ENCODE measurements at places on chromosomes 7 and 10.

DNA sequence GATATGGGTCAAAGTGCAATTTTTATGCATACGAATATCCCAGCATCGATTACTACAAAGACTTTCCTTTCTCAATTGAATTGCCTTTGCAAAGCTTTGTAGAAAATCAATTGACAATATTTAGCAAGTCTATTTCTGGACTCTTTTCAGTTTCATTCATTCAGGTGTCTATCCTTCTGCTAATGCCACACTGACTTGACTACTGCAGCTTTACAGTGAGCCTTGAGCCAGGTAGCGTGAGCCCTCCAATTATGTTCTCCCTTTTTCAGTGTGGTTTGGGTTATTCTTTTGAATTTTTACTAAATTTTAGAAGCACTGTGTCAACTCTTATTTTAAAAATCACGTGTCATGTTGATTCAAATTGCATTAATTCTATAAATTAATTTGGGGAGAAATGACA lies 19.5 kb upstream of the AKR1E2 start:
- H3K4me1 ChIP-seq: no peaks in the 10 kb centered on the region
- no peak for ATAC-seq
- no peaks in the 10 kb centered on the region for H3K36me3 ChIP-seq
- H3K27me3 ChIP-seq: no peaks in the 10 kb centered on the region

DNA sequence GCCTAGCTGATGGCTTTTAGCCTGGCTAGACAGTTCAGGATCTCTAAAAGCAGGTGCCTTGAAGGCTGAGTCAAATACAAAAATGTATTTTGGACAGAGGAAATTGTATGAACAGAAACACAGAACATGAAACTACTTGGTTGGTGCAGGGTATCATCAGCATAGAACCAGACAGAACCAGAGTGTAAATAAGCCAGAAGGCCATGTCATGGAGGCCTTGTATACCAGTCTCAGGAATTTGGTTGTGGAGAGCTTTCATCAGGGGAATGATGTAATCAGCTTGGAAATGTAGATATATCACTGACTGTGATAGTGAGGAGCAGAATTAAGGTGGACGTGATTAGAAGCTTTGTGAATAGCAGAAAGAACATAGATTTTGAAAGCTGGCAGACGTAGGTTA lies 82.9 kb downstream of the CFTR start:
- H3K27me3 ChIP-seq: no peaks in the 10 kb centered on the region
- H3K4me1 ChIP-seq: peaks cover 2% of the 10 kb centered on the region
- no peak overlapping the region for H3K27ac ChIP-seq
- H3K4me3 ChIP-seq: no peak overlapping the region
- no peaks in the 10 kb centered on the region for H3K36me3 ChIP-seq

GRCh38 chr7:95066737-95067530 lies 159.5 kb downstream of the PPP1R9A start:
- no peaks in the 10 kb centered on the region for H3K27me3 ChIP-seq
- no peak overlapping the region for H3K4me3 ChIP-seq

DNA sequence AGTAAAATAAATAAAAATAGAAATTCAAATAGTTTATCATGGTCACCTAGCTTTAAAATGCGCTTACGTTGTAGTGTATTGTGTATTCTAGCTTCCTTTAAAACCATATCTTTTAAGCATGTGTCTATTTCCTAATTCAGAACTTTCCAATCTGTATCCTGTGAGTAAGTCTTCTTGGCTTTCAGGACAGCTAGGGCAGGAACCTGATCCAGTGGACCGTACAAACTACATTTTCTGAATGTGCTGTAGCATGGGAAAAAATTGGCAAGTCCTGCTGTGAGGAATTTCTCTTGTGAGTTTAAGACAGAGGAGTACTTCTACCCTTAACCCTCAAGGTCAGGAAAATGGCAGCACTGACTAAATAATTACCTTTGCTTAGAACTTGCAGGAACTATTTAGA lies 12.1 kb downstream of the OPN1SW start:
- H3K4me3 ChIP-seq: no peak overlapping the region
- ATAC-seq: peak; percentile 80
- H3K36me3 ChIP-seq: no peaks in the 10 kb centered on the region
- H3K27me3 ChIP-seq: no peaks in the 10 kb centered on the region

DNA sequence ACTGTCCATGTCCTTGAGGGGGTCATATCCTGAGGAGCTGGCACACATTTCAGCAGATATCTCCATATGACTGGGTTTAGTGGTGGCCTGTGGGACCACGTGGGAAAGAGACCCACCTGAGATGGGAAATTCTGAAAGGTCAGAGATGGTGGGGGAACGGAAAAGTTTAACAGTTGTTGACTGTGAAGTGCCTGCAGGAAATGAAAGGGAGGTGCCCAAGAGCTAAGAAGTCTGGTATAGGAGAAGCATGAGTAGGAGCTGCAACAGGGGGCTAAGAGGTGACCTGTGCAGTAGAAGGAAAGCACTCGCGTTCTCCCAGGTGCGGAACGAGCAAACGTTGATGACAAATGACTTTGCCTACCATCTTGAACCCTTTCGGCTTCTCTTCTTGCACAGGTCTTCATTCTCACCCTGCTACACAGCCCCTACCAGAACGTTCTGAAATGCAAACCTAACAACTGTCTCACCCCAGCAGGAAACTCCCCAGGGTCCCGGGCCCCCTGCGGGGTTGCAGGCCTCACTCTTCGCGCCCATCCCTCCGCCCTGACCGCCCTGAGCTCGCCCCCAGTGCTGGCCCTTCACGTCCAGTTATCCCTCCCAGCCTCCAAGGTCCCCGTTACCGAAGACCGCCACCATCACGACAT lies 9.8 kb upstream of the FXYD4 start:
- H3K4me3 ChIP-seq: peak overlapping the region; percentile 41
- no peaks in the 10 kb centered on the region for H3K36me3 ChIP-seq
- H3K27ac ChIP-seq: no peak overlapping the region

All from gastroesophageal sphincter (tissue), 4 donors.